ENCODE measurements at places on chromosomes 7 and 10.

- DNase-seq: no peak
Observed at GRCh38 chr10:50416181-50416824, 165.0 kb upstream of the ASAH2 start.

DNA sequence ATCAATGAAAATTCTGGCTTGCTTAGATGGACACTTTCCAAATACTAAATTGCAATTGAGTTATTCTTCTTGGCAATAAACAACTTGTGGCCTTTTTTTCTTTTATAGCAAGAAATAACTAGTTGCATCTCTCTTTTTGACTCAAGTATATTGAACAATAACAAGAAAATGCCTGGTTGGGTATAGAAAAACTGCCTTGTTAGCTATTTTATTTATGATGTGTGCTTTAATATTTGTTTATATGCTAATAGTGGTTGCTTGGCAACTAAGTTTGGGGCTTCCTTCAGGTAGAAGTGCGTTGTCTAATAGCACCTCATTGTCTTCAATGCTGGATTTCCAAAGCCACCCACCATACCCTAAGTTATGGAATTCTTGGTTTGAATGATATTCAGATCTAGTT, 30.1 kb upstream of the PPP1R3C start:
- DNase-seq: no peak

GRCh38 chr7:29363636-29364425, 169.3 kb downstream of the CHN2 start:
- DNase-seq: no peak

- DNase-seq: no peak
Observed at GRCh38 chr10:944034-944831, 12.7 kb upstream of the LARP4B start.

DNA sequence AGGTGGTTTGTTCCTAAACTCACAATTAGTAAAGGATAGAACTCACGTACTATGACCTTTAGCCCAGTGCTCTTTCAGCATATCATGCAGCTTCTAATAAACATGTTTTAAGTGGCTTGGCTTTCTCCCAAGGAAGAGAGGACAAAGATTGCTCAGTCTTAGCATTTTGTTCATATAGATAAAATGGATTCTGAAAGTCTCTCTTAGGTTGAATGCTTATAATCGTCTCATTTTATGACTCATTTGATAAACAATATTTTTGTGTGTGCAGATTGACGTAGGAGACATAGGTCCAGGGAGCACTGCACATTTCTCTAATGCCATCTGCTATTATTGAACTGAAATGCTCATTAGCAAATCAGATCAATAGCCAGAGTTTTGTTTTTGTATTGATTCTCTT, 44.8 kb downstream of the GNAT3 start:
- no peak for DNase-seq

DNA sequence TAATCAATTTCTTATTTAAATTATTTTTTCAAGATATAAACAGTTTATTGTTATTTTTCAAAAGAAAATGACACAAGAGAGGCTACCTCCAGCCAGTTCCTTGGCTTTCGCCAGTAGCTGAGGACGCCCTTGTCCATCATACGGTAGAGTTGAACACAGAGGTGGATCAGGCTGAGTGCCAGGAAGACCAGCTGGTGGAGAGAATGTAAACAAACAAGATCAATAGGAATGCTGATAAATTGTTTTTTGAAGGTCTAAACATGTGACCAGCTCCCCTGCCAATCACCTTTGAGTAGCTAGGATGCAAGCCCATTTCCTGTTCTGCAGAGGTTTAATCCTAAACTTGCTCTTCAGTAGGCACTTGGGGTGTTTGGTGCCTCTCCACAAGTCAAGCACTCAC, 138.9 kb downstream of the PKD1L1 start:
- no peak for DNase-seq

GRCh38 chr7:140084972-140085371, 22.2 kb upstream of the PARP12 start:
- DNase-seq: no peak

GRCh38 chr10:91214911-91215310, 5.6 kb upstream of the PCGF5 start:
- DNase-seq: no peak

DNA sequence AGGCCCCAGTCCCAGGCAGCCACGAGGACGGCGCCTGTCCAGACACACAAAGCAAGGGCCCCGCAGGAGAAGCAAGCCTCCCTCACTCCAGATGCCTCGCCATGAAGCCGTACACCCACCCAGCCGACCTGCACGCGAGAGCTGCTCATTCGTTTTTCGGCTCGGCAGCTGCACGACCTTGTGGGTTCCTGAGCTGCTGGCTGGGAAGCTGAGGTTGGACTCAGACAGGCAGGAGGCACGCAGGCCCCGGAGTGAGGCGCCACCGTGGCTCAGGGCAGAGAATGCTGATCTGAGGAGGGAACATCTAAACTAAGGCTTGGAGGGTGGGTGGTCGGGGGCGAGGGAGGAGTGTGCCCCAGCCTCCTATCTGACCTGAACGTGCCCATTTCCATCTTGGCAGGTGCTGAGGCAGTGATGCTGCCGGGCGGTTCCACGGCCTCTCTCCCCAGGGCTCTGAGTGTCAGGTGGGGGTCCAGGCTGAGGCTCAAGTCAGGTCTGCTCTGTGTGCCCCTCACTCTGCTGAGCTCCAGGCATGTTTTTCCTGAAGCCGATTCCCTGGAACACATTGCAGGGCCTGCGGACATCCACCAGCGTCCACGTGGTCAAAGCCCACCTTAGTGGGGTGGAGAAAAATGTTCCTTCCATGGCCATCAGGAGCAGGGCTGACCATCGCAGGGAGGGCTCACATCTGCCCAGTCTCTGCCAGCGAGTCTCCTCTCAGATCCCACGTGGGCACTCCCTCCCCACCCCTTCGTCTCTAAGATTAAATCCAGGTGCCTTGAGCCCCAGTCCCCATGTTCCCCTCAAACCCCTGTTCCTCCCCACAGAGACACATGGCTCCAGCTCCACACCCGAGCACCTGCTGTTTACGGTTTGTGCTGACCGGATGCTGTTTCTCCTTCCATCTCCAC, 28.1 kb upstream of the FAM20C start:
- DNase-seq: no peak

Data from activated CD4-positive, CD25-positive, alpha-beta regulatory T cell (primary cell).